KG1 (cell line): ENCODE measurements at places on chromosomes 5 and 9.

DNA sequence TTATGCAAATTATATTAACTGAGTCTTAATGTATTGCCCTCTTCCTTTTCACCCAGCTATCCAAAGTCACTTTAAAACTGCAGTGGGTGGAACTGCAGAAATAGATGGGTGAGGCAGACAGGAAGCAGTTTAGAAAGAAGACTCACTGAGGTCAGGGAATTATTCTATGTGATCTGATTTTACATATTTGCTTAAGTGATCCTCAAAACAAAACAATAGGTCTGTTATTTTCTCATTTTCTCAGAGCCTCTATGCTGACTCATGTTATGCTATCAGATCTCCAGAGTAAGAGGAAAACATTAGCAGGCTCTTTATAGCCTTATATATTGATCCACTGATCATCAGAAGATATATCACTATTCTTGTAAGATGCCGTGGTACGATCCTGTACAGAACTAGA, 63.5 kb downstream of the MRPS27 start:
- DNase-seq, result no peak

- DNase-seq, result no peak
Measured at GRCh38 chr9:126991183-126991582, 76.6 kb downstream of the RALGPS1 start.

DNA sequence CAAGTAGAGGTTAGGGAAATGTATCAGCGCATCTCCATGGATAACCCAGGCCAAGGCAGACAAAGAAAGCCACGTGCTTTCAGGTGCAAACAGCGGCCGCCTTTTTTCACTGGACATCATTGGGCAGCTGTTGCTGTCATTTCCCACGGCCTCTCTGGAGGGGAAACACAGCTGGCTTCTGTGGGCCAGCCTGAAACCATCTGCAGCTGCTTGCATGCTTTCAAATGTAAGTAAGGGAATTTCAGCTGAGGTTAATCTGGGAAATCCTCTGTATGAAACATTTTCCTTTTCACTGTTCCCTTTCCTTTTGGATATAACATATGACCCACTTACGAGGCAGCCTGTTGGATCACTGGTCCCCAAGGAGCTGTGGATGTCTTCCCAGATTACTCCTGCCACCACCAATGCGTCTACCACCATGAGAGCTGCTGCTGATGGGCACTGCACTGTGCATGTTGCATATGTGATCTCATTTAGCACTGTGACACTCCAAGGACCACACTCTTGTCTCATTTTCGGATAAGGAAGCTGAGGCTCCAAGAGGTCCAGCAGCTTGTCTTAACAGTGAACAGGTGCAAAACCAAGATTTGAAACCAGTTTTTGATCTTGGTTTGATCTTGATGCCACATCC, 106.3 kb downstream of the C9orf152 start:
- DNase-seq, result no peak

DNA sequence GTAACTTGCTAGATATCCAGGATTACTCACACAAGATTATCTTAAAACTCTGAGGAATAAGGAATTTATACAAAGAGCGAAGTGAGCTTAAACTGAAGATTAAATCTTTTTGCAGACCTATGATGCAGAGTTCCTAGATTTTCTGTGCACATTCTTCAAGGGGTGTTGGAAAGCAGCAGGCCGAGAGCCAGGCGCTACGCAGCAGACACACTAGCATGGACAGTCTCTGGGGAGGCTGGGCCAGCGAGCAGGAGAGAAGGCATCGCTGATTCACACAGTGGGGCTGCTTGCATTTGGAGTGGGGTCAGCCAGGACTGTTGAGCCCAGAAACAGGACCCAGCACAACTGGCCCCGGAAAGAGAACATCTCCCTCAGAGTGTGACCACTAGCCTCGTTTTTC, 136.3 kb downstream of the ADAMTS16 start:
- DNase-seq, result no peak
